ENCODE measurements at places on chromosomes 6 and 20. TPM values are rescaled to one million over a fixed set of nuclear protein-coding genes. Genes with fewer than 3 reads are reported as not detected.

The HLA-G gene
- total RNA-seq = not detected

The LY6G5C gene
- 1.7 TPM for total RNA-seq

The ME1 gene
- total RNA-seq = 4.0 TPM

The C6orf118 gene
- total RNA-seq = not detected

The RIPOR3 gene
- not detected for total RNA-seq

The TNNC2 gene
- not detected for total RNA-seq

The EPM2A gene
- total RNA-seq = 3.5 TPM

The SERAC1 gene
- total RNA-seq = 10.8 TPM

The RBM38 gene
- 8.1 TPM for total RNA-seq

The COL12A1 gene
- total RNA-seq = 1,033 TPM

The PRDM13 gene
- not detected for total RNA-seq

The GID8 gene
- 29.1 TPM for total RNA-seq

The OPN5 gene
- not detected for total RNA-seq

The CRIP3 gene
- not detected for total RNA-seq

The EMILIN3 gene
- total RNA-seq = not detected

The PRR3 gene
- total RNA-seq = 5.2 TPM

The KCNG1 gene
- 19.1 TPM for total RNA-seq

The HUS1B gene
- not detected for total RNA-seq

The OXT gene
- not detected for total RNA-seq

The PACSIN1 gene
- not detected for total RNA-seq

The SMIM26 gene
- 54.9 TPM for total RNA-seq

The FAM83B gene
- not detected for total RNA-seq

The ARMH2 gene
- total RNA-seq = not detected

The ITPR3 gene
- 10.4 TPM for total RNA-seq

The UBD gene
- total RNA-seq = not detected

The CCN6 gene
- not detected for total RNA-seq

The SMOC2 gene
- not detected for total RNA-seq

The BEND6 gene
- 20.6 TPM for total RNA-seq

The HEY2 gene
- total RNA-seq = not detected

The FILIP1 gene
- total RNA-seq = under 0.01 TPM

The SIGLEC1 gene
- not detected for total RNA-seq

The MAPK13 gene
- 6.6 TPM for total RNA-seq

The CRISP3 gene
- total RNA-seq = not detected

The OR2H2 gene
- total RNA-seq = not detected

The RWDD2A gene
- total RNA-seq = 6.1 TPM

The RBM24 gene
- total RNA-seq = 7.3 TPM

The LCA5 gene
- total RNA-seq = 4.2 TPM

The FAXC gene
- total RNA-seq = 1.8 TPM

The IRF4 gene
- not detected for total RNA-seq

The SIRPB1 gene
- total RNA-seq = 0.54 TPM

The FLRT3 gene
- total RNA-seq = 2.3 TPM

The IMPG1 gene
- not detected for total RNA-seq

The TSBP1 gene
- total RNA-seq = not detected

The SNAP25 gene
- total RNA-seq = not detected

The LY6G6F gene
- not detected for total RNA-seq

The RHAG gene
- not detected for total RNA-seq

The SULF2 gene
- total RNA-seq = 5.6 TPM

The MEP1A gene
- not detected for total RNA-seq
